Fibroblast of upper back skin (primary cell): ENCODE measurements at places on chromosomes 5 and 9.
A peak's percentile ranks its signal among the peaks of the same experiment; 100 is the strongest.

GRCh38 chr5:68464424-68464823 lies 248.9 kb downstream of the PIK3R1 start:
- DNase-seq = peak; percentile 47

DNA sequence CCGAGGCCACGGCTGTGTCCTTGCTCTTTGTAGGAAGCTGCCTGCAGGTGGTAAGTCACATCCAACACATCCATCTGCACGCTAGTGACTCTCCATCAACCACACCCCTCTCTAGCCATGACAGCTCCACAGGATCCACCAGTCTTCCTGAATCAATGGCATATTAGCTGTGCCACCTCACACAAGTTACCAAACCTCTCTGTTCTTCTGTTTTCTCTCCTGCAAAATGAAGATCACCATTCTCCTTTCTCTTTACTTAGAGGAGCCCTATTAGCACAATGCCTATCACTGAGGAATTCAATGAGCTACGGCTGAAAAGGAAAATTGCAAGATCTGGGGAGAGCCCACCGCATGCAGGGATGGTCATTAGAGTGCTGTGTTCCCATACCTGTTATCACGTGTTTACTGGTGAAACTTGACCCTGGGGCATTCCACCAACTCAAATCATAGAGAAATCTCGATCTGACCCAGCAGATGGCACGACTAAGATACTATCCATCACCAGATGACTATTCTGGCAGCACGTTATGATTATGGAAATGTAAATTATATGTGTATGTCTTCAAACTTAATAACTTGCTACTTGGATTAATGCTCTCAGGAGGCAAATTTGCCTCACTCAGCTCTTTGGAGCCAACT lies 20.9 kb downstream of the WHRN start:
- DNase-seq = no peak

DNA sequence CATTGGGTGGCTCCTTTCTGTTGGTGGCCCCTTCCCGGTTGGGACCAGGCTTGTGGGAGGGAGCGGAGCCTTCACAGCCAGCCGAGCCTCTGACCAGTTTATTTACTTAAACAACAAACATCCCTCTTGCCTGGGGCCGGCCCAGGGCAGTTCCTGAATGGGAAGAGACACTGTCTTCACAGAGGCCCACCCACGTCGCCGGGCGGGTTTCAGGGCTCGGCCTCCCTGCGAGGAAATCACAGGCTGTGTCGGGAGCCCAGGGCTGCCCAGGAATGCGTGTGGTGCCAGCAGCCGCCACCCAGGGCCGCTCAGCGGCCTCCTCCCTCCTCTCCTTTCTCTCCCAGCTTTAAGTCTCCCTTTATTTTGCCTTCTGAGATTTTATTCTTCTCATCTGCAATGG lies 132.5 kb downstream of the HSD17B3 start:
- DNase-seq = peak; percentile 35

DNA sequence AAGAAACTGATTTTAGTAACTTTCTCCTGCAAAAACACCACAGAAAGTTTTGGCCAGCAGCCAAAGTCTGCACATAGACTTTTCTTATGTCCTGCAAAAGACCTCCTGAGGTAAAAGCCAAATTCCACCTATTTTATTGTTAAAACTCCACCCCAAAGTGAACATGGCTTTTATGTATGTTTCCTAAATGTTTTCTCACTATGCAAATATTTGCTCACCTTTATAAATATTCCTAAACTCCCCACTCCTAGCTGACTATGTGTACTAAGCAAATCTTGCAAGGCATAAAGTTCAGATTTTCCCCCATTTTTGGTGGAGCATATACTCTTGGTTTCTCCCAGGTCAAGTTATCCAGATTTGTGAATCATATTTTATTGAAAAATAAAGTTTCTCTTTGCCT lies 446.2 kb downstream of the DNAH5 start:
- no peak for DNase-seq

- DNase-seq = peak; percentile 25
These were observed at the start of gene RAPGEF1 for GRCh38 chr9:131739959-131740648. Gene RAPGEF1, minus strand, starts transcription at chr9:131740076. Its CDS starts 246 bp downstream, at chr9:131739830.

- DNase-seq = no peak
These were observed 6.4 kb downstream of the TLE4 start for GRCh38 chr9:79577969-79578723.

DNA sequence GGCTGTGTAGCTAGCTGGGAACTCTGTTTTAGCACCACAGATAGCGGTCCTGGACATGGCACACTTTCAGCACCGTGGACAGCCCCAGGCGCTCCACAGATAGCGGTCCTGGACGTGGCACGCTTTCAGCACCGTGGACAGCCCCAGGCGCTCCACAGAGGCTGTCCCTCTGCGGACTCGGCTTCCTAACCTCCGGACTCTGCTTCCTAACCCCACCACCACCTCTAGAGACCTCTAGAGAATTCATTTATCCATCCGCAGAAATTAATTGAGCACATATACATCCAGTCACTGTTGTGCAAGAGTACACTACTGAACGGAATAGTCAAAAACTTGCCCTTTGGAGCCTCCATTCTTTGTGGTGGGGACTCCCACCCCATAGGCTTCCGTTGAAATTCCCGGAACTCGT lies 27.4 kb downstream of the UNC5A start:
- peak; percentile 86 for DNase-seq

GRCh38 chr5:15300141-15300540 lies 199.8 kb upstream of the FBXL7 start:
- DNase-seq = no peak

DNA sequence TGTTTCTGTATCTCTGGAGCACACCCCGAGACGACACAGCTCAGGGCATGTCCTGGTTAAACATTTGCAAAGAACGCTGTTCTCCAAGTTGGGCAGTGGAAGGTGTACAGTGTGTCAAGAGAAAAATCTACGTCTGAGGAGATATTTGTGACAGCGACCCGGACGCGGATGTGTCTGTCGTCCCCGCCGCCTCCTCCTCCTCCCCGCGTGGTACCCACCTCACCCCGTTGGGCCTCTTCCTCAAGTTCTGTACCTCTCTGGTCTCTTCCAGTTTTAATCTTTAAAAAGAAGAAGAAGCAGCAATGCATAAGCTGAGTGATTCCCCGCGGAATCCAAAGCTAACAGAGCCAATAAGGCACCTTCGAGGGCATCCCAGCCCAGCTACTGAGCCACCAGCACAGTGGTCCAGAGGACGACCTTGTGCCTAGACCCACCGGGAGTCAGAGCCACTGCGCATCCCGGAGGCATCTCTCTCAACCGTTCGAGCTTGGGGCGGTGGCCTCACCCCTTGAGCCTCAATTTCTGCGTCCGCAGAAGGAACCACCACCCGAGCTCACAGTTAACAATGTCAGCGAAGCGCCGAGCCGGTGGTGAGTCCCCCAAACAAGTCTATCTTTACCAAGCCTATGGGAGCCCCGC lies 467 bp downstream of the C9orf78 start:
- no peak for DNase-seq

GRCh38 chr5:158881091-158881880 lies 218.4 kb downstream of the EBF1 start:
- DNase-seq = no peak

- DNase-seq = no peak
These were observed 665.5 kb upstream of the ZNF608 start for GRCh38 chr5:125411744-125412560.

- peak; percentile 45 for DNase-seq
These were observed 185.2 kb downstream of the CCDC171 start for GRCh38 chr9:15738011-15738410.

GRCh38 chr9:85155352-85155751 lies 485.8 kb downstream of the NTRK2 start:
- peak; percentile 6 for DNase-seq

- no peak for DNase-seq
These were observed 67.5 kb downstream of the ZCCHC7 start for GRCh38 chr9:37187713-37188439.

DNA sequence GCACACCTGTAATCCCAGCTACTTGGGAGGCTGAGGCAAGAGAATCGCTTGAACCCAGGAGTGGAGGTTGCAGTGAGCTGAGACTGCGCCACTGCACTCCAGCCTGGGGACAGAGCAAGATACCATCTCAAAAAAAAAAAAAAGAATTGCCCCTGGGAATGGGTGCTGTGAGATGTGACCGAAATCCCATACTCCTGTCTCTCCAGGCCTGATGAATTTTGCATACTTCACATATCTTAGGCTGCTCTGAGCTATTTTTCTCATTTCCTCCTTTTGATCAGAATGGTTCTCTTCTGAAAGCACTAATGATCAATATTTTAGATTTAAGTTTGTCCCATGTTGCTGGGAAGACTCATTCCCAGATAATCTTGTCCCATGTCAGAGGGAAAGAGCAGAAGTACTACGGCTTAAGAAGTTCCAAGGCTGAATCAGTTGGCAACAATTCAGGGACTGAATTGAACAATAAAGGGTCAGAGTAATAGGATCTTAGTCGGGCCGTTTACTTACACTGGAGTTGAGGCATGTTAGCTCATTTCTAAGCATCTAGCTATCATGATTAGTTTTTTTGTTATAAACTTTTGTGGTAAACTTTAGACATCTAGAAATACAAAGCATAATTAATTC lies 44.2 kb upstream of the TENT2 start:
- peak; percentile 42 for DNase-seq

DNA sequence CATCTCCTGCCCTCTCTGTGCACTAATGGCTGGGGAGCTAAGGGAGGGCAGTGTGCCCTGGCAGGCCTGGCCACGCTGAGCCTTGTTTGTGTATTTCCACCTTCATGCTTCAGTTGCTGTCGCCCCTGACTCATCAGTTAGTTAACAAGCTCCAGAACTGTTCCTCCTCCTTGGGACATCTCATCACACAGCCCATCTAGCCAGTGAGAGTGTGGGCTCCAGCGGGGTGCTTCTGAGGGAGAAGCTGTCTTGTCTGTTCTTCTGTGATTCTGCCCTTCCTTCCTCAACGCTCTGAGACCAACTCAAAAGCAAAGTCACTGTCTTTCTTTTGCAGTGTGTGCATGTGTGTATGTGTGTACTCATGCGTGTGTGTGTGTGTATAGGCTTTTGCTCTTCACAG lies 58.3 kb upstream of the CPEB4 start:
- no peak for DNase-seq
